ENCODE measurements at places on chromosomes 1 and 21.

DNA sequence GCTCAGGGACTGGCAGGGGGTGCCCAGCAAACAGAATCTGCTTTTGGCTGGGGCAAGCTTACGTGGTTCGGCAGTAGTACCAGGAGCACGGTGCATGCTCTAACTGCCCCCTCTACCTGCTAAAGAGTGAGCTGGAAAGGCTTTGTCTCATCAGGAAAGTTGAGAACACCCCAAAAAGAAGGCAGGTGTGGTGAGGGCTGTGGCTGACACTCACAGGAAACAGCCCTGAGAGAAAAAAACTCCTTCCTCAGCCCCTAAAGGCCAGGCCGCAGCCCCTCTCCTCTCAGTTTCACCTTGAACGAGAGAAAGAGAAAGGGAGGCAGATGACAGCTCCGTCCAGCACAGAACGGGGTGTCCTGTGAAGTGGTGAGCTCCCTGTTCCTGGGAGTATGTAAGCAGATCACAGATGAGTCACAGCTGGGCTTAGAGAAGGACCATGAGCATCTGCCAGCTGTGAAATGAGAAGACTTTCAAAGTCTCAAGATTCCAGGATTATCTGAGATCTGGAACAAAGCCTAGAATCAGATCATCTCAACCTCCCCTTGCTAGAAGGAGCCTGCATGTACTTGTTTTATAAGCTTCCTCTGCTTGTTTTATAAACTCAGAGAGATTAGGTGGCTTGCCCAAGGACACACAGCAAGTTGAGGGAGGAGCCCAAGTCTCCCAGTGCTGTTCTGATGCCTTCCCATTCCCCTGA is 13.4 kb downstream of the LAPTM5 start:
- no peak for DNase-seq

GRCh38 chr1:99496067-99496466 is 149.8 kb upstream of the PALMD start:
- DNase-seq = no peak

DNA sequence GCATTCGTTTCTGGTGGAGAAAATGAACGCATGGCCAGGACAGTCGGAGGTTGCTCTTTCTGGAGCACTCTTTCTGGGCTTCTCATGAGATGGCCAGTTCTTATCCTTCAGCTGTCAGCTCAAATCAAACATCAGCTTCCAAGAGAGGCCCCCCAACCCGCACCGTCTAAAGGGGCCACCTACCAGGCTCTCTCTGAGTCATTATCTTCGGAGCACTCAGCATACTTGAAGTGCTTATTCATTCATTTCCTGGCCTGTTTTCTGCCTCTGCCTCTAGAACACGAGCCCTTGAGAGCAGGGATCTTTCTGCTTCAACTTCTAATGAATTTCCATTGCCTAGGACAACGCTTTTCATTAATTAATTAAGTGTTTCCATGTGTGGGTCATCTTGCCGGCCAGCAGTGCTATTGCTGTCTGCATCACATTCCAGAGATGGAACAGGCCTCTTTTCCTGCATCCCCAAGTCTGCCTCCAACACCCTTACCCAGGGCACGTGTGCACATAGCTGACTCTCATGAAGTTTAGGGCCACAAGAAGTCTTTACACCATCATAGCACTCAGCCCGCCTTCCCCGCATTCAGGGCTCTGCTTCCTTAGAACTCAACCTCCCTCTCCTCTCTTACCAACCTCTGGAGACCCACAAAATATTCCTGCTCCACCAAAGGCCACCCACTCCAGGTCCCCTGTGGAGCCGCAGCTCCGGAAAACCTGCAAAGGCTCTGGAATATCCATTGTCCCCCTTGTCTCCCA is 52.1 kb upstream of the LAPTM5 start:
- peak; percentile 84 for DNase-seq

GRCh38 chr1:101496109-101496508 is 259.3 kb downstream of the S1PR1 start:
- no peak for DNase-seq

DNA sequence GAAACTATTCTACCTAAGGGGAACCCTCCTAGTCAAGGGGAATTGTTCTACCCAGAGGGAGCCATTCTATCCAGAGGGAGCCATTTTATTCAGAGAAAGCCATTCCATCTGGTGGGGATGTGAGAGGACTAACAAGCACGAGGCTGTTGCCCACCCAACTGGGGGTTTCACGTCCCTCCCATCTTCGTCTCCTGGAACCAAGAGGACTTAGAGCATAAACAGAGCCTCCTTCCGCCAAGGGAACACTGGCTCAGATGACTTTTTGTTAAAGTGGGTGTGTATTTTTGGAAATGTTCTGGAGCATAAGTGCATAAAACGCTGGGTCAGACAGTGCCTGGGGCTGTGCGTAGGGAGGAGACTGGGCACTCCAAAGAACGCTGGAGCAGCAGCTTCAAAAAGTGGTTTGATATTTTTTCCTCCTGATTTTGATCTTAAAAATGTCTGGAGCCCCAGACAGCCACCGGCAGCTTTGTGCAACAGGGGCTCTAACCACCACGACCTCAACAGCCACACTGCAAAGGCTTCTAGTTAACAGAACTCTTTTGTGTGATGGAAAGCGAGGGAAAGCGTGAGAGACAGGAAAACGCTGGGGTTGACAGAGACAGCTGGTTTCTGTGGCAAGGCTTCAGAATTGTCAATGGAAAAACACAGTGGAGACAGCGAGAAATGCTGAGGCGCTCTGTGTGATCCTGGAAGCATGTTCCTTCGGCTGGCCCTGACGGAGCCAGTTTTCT is 363.6 kb upstream of the CAMK1G start:
- DNase-seq = peak; percentile 16

- DNase-seq = peak; percentile 52
Observed at GRCh38 chr1:215567491-215568298, 591 bp downstream of the KCTD3 start.

GRCh38 chr1:36831186-36831810 is 203.0 kb downstream of the GRIK3 start:
- no peak for DNase-seq

DNA sequence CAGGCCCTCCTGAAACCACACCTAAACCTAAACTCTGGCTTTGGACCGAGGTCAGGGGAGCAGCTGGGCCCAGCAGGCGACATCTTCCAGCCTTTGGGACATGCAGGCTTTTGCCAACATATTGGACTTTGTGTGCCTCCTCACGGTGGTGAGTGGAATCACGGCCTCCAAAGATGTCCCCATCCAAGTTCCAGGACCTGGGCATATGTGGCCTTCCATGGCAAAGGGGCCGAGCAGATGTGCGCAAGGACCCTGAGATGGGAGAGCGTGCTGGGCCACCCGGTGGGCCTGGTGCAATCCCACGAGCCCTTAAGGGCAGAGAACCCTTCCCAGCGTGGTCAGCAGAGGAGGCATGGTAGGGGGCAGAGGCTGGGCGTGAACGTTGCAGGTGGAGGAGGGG is 160.8 kb upstream of the C1orf174 start:
- DNase-seq = no peak

DNA sequence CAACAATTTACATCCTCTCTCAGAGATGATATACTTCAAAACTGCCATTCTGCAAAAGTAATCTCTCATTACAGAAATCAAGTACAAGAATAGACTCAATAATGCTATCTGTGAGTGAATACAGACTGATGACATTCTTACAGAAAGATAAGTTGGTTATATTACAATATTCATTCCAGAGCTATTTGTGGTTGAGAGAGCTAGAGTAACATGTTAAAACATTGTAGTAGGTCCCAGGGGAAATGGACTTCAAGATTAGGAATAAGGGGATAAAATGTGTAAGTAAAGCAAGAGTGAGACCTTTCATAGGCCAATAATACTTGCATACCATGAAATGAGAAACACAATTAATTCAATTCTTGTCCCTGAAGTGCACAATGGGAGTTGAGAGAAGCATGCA is 1.5 kb downstream of the F13B start:
- no peak for DNase-seq

DNA sequence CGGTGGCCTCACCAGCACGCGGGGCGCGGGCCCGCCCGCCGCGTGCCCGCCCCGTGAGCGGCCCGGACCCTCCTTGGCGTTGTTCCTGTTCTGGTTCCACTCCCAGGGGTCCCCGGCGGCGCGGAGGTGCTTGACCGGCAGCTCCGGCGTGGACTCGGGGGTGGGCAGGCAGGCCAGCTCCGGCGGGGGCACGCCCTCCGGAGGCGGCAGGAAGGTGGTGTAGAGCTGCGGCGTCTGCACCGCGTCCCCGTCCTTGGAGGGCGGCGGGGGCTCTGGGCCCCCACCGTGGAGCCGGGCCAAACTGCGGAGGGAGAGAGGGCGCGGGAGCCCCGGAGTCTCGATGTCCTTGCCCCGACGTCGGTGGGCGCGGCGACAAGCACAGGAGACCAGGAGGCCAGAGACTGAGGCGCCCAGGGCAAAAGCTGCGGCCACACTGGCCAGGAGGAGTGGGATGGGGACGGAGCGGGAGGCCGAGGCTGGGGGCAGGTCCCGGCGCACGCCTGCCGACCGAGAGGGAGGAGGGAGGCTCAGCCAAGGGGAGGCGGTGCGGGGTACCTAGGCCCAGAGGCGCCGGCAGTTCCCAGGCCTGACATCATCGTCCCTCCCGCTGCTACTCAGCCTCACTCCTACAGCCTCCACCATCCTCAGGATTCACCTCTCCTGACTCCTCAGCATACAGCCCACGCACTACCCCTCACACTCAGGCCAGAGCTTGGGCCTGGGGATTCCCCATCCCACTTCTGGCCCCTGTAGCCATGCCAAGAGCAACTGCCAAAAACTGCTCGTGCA is 13.2 kb downstream of the SEMA6C start:
- no peak for DNase-seq

- no peak for DNase-seq
Observed at GRCh38 chr1:165858967-165859845, 31.8 kb downstream of the UCK2 start.

DNA sequence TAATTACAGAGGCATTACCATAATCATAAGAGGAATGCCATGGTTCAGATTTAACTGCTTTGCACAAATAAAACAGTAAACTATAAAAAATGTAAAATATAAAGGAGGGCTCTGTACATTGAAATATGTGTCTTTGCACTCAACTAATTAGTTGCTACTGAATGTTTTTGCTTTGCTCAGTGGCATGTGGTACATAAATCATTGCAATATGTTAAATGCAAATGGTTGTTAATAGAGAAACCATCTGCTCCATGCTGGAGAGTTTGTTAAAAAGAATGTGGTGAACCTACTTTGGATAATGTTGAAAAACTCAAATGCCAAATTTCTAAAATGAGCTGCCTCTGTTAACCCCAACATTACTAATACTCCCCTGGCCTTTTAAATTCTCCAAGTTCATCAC is 201.5 kb downstream of the NTNG1 start:
- no peak for DNase-seq

- DNase-seq = no peak
Observed at GRCh38 chr1:247528812-247529474, 7.3 kb downstream of the OR2C3 start.

- no peak for DNase-seq
Observed at GRCh38 chr1:21655748-21656147, 13.4 kb downstream of the RAP1GAP start.

- peak; percentile 12 for DNase-seq
Observed at GRCh38 chr1:72623299-72623708, 341.0 kb upstream of the NEGR1 start.
